OCI-M1 (cell line): ENCODE measurements at places on chromosomes 3 and 15.

DNA sequence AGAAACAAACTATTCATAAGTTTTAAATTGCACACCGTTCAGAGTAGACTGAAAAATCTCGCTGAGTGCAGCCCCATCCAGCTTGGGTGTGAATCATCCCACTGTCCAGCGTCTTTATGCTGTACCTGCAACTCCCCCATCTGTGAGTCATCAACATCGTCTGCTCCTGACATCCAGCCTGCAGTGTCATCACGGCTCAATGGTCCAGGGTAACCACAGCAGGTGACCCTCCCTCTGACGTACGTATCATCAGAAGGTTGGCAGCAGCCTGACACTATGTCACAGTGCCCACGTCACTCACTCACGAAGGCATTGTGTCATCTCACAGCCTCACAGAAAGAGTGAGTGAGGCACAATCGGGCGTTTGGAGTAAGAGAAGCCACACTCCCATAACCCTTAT, 65.2 kb downstream of the TPRA1 start:
- no peak for DNase-seq

- DNase-seq, result no peak
Measured at GRCh38 chr3:49466085-49466484, 4.0 kb upstream of the DAG1 start.

DNA sequence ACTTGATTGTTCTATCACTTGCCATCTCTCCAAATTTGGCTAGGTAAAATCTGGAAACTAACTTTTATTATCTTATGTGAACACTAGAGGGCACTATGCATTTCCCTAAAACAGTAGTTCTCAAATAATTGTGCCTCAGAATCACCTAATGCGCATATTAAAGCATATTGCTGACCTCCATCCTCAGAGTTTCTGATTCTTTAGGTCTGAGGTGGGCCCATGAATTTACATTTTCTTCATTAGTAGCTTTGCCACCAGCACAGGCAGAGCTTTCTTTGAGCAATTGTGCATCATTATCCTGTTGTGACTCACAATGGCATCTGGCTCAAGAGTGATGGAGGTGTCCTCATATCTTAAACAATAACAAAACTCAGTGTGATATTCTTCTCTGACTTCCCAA, 17.5 kb upstream of the BCHE start:
- peak; percentile 32 for DNase-seq

GRCh38 chr15:69357773-69358771, 56.1 kb upstream of the KIF23 start:
- no peak for DNase-seq

GRCh38 chr15:38518084-38518483, 46.5 kb downstream of the RASGRP1 start:
- DNase-seq, result no peak

DNA sequence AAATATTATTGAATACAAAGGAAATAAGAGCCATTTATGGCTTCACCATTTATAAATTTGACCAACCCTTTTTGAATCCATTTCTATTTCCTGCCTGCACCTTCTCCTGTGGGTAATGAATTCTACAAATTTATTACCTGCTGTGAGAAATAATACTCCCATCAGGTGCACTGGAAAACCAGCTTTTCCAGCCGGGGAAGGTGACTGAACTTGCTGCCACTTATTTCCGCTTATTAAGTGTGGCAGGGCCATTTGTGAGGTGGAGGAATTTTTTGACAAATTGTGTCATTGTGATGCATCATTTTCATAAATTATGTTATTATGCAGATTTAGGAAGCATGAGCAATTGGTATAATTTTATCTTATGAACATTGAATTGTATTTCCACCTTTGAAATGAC, 151.1 kb downstream of the SQOR start:
- DNase-seq, result no peak

DNA sequence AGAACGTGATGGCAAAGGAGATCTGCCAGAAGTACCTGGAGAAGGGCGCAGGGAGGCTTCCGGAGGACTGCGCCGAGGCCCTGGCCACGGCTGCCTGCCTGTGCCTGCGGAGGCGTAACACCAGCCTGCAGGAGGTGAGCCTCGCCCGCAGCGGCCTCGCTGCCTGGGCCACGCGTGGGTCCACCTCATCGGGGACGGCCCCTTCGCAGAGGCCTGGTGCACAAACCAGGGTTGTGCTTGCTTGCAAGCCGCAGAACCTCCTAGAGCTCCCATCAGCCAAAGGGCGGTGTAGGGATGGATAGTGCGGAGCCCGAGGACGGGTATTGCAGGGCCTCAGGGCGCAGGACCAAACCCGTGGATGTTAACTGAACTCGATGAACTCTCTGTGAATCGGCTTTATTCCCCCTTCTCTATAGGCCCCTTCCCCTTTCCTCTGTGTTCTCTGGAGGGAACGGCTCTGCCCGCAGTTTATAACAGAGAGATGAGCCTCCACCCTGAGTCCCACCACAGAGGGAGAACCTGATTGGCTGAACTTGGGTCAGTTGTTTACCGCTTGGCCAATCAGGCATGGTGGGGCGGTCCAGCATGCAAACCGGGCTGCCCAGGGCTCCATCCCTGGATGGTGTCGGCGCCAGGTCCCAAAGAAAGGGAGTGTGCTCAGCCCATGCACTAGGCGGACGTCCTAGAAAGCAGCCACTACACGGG, 13.6 kb upstream of the TATDN2 start:
- DNase-seq, result peak; percentile 43

- no peak for DNase-seq
Measured at GRCh38 chr3:7282988-7283387, 422.1 kb downstream of the GRM7 start.

DNA sequence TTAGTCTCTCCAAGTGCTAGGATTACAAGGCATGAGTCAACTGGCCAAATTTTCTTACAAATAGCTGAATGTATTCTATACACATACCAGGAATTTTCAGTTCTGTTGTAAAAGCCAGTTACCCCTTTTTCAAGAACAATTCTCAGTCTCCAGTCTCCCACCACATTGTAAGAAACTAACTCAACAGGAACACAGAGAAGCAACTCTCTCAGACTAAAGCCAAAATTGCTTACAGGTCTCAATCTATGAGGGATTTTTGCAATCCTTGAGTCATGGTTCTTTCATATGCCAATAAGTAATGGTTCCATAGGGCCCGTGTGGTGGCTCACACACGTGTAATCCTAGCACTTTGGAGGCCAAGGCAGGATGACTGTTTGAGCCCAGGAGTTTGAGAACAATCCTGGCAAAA, 8.5 kb downstream of the IP6K2 start:
- no peak for DNase-seq

DNA sequence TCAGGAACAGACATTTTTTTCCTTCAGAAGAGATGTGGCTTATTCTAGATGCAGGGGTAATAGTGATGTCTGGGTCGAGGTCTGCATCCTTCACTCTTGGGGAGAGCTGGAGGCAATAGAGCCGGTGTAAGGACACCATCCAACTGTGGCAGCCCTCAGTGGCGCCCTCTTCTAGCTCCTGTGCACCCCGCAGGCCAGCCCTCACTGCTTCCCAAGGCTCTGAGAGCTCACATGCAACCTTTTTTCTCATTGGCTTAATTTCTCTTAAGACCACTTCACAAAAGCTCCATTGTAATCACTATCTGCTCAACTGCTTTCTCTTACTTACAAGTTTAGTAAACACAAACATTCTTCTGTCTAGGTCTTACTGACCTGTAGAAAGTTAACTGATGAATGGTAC, 3.9 kb upstream of the VPS8 start:
- DNase-seq, result peak; percentile 44

DNA sequence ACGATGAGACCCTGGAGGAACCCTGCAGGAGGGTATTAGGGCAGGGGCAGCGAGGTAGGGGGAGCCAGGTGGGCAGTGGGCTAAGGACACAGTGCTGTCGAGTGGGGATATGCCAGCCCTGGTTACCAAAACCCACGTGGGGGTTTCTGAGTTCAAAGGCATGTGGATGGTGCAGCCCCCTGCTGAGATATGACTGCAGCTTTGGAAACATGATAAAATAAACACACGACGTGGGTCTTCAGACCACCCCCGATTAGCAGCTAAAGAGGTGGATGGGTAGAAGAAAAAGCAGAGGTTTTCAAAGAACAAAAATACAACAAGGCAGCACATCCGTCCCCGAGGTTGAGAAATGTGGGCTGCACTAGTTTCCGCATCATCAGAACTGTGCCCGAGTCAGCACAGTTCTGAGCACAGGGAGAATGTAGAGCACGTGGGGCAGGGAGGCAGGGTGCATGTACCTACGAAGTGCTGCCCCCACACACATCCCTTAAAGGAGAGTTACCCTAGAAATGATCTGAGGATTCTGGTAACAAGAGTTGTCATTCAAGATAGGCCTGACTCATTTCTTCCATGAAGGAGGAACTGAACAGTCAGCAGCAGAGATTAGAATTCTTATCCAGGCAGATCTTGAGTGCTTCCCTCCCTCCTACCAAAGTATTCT, 121.3 kb downstream of the RPLP1 start:
- DNase-seq, result peak; percentile 47

- no peak for DNase-seq
Measured at GRCh38 chr15:59420986-59421618, 16.9 kb upstream of the FAM81A start.

- DNase-seq, result peak; percentile 54
Measured at GRCh38 chr3:60759439-60759838, 491.8 kb downstream of the FHIT start.

DNA sequence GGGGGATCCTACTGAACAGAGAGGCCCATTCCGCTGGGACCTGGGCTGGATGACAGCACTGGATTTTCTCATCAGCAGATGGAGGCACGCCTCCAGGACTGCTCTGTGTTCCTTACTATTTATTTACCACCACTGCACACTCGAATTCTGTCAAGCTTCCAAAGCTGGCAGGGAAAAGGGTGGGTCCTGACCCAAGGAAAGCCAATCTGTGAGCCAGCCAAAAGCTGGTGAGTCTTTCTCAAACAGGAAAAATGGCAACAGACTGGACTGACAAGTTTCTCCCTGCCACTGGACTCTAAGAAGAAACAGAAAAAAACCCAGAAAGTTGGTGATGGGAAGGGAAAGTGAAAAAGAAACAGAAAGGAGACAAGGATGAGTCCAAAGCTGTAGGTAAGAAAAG, 37.8 kb downstream of the CD47 start:
- DNase-seq, result no peak

GRCh38 chr15:67564968-67565345, 22.5 kb downstream of the MAP2K5 start:
- peak; percentile 46 for DNase-seq

- no peak for DNase-seq
Measured at GRCh38 chr3:2920103-2920502, 190.1 kb downstream of the IL5RA start.

DNA sequence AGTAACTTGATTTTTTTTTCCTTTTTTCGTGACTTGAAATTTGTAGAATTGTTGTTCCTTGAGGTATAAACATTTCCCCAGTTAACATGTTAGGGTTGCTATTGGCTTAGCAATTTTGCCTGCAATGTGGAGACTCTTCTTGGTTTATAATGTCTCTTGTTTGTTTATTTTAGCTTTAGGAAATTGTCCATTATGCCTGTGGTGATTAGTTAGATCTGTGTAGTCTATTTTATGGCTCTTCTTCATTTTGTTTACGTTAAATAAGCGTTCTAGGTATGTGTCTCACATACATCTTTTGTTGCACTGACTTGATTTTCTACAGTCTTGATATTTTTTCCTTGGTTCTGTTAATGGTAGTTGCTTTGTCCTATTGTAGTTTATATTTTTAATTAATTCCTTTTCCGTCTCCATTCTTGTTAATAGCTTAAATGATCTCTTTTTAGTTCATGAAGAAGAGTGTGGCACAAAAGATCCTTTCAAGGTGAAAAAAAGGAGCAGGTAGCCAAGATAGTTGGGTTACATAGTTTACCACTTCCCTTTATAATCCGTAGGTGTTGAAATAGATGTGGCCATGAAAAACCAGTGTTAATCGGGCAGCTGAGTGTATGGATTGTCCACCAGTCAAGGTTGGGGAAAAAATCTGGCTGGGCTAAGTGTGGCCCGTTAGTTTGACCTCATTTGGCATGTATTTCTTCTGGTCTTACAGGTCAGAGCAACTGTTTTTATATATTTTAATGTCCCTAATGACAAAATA, 12.1 kb downstream of the IQGAP1 start:
- DNase-seq, result peak; percentile 48

DNA sequence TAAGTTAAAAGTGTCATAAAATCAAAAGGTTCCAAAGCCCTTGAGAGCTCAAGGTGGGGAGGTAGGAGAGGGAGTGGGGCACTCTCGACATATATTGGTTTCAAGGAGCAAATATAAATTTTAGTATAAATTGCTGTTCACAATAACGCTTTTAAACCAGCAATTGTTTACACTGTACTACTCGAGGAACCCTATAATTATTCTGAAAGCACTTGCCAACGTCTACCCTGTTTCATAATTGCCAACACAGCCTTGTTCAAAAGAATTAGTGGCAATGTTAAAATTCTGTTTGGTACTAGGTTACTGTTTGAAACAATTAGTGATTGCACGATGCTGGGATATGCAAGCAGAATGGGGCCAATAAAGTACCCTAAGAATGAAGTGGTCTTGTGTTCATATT, 76.3 kb upstream of the ICE2 start:
- DNase-seq, result no peak

GRCh38 chr3:12973827-12974226, 99.4 kb downstream of the IQSEC1 start:
- DNase-seq, result no peak
